ENCODE measurements at places on chromosomes 2 and 18.

- no peak for DNase-seq
These were observed 135.9 kb downstream of the ABCA12 start for GRCh38 chr2:215002500-215002899.

DNA sequence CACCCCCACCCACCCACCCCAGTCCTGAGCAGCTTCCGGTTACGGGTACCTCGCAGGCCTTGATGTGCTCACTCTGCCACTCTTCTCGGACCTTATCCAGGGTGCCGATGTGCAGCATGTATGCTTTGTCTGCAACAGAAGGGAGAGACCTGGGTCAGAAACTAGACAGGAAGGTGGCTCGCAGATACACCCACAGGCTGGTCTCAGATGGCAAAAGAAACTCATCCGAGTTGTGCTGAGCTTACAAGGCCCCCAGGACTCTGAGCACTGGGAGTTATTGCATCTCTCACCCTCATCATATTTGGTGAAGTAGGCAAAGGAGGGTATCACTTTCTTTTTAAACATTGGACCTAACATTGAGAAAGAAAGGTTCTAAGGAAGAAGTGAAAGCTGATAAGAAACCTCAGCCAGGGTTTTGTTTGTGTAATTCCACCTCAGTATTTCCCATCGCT is 30.6 kb upstream of the EPG5 start:
- no peak for DNase-seq

- DNase-seq, result no peak
These were observed 33.1 kb upstream of the POLE4 start for GRCh38 chr2:74925361-74925786.

DNA sequence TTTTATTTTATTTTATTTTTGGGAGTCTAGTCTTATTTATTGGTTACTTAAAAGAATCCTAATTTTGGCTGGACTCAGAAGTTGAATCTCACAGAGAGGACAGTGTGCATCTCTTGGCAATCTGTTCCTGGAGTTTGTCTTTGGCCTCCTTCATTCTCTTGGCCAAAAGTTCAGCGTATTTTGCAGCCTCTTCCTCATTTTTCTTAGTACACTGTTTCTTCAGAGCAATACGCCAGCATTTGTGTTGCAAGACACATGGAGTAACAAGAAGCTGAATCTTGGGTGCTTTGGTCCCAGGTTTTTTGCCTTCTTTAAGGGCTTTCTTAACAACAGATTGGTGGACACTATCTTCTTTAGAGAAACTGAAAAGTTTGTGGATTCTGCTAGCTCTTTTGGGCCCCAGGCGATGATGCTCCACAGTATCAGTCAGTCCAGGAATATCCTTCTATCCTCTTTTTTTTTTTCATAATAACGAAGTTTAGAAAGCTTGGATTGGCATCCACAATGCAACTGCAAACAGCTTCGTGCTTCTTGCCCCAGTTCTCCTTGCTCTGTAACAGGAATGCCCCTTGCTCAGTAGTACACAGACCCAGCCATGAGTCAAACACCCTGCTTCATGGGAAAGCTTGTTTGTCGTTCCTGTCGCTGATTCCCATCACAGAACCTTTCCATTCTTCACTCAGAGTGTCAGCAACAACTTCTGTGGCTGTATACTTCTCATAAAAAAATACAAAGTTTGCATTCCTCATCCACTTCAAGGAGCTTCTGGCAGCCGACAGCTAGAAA is 34.8 kb upstream of the RFX8 start:
- DNase-seq, result no peak
